ENCODE measurements at places on chromosomes 5 and 9. TPM values are rescaled to one million over a fixed set of nuclear protein-coding genes. Genes with fewer than 3 reads are reported as not detected.

DNA sequence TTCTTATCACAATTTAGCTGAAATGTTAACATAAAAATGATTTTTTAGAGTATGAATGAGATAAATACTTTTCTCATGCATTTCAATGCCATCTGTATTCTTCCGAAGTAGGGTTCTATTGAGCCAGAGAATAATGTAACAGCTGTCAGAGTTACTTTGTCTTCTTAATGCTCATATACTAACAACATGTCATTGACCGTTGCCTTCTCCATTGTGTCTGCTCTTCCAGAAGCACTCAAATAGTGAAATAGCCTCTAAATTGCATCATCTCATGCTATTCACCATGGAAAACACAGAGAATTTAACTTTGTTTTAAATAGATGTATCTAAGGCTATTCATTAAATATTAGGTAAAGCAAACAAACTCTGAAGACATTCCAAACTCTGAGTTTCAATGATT, 1875.9 kb upstream of the CDH9 start:
- DNase-seq: no peak

DNA sequence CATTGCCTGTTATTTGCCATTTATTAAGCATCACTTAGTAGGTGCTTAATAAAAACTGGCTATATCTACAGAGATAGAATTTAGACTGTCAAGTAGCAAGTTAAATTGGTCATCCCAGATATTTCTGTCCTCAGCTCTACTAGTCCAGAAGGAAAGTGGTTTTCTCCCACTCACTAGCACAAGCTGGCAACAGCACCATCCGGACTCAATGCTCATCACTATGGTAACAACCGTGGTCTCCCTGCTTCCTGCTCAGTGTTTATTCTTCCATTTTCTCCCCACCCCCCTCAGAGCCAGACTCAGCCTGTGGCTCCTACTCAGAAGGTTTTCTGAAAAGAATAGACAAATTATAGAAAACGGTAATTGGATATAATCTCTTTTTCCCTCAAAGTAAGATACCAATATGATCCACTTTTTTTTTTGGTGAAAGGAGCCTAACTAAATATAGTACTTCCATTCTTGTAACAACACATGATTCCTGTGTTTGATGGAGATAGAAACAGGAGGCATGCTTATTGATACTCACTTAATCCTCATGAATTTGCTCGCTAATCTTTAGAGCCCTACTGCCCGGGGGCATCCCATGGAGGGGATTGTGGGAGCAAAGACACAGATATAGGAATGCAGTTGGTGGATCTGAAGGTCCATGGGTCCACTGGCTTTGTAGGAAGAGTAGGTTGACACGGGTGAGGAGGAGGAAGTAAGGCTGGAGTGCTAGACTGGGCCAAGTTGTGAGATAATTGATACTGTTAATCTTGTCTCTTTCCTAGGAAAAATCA, 191.4 kb downstream of the MAN2A1 start:
- no peak for DNase-seq

Gene CKS2
- 184 TPM for total RNA-seq

Gene TMEM215
- total RNA-seq: 0.57 TPM

Gene RNF183
- total RNA-seq: not detected

GRCh38 chr5:38707352-38708210, 138.2 kb upstream of the OSMR start:
- no peak for DNase-seq

Gene CDKN2A
- total RNA-seq: not detected

Gene NOXA1
- 0.89 TPM for total RNA-seq

DNA sequence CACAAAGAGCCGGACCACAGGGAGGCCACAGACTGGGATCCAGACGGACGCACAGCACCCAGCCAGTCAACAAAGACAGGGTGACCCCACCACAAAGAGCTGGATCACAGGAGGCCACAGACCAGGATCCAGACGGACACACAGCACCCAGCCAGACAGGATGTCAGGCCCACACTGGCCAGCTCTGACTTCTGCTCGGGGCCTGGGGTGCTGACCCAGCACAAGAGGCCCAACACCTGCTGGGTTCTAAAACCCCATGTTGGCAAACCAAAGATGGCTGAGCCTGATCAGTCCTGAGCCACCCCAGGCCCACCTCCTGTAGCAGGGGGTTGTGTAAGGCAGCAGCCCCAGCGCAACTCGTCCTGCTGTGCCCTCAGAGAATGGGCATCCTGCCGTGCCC, 5.2 kb upstream of the DPH7 start:
- DNase-seq: no peak

Gene CYLC2
- total RNA-seq: not detected
